Thyroid gland (tissue), 4 donors: ENCODE measurements at places on chromosomes 6 and 20. TPM values are rescaled to one million over a fixed set of nuclear protein-coding genes. Genes with fewer than 3 reads are reported as not detected.

DNA sequence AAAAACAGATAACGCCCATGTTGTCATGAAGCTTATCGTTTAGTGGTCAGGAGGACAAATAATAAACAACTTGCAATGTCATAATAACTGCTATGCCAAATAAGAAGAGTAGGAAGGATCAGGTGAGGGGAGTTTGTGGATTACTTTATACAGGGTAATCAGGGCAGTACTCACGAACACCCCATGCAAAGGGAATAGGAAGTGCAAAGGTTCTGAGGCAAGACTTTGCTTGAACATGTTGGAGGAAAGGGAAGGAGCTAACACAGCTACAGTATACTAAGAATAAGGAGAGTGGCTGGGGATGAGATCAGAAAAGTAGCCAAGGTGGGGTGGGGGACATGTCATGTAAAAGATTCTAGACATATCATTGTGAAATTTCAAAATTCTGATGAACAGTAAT is 292.0 kb upstream of the RUNX2 start:
- no peak for DNase-seq

Gene PI3
- total RNA-seq: not detected

Gene KHDC1L
- not detected for total RNA-seq

- DNase-seq: no peak
These were observed 65.9 kb upstream of the FBXL4 start for GRCh38 chr6:99013661-99014060.

DNA sequence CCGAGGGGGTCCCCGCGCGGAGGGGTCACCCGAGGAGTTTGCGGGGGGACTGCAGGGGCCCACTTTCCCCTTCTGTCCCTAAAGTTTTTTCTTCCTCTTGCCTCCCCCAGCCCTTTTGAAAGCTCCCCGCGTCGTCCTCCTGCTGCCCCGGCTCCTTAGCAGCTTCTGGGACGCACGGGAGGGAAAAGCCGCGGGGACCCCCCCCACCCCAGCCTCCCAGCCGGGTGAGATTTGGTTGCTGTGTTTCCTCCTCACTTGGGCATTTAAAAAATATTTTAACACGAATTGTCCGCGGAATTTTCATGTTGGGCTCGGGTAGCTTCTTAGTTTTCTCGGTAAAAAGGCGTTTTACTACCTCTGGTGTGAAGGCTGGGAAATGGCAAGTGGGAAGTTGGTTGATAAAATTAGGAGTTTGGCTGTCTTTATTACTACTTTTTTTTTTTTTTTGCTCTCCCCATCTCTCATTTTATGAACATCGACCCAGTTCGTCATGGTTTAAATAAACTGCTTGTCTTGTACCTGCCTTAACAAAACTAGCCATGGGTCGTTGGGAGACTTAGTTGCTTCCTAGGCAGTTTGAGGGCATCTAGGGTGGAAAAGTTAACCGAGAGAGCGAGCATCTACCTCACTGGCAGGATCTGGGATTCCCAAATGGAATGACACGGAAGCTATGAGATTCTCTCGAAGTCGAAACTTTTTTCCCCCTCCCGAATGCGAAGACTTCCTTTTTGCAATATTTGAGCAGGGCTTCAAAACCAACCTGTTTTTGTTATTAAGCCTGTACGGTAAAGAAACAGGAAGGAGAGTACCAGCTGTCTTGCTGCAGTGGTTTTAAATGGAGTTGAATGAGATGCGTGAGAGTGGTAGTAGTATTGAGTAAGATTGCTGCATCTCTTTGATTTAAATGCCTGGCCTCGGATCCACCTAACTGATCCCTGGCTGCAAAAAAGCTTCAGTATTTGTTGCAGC is 868 bp downstream of the NCOA3 start:
- peak; percentile 28 for DNase-seq

DNA sequence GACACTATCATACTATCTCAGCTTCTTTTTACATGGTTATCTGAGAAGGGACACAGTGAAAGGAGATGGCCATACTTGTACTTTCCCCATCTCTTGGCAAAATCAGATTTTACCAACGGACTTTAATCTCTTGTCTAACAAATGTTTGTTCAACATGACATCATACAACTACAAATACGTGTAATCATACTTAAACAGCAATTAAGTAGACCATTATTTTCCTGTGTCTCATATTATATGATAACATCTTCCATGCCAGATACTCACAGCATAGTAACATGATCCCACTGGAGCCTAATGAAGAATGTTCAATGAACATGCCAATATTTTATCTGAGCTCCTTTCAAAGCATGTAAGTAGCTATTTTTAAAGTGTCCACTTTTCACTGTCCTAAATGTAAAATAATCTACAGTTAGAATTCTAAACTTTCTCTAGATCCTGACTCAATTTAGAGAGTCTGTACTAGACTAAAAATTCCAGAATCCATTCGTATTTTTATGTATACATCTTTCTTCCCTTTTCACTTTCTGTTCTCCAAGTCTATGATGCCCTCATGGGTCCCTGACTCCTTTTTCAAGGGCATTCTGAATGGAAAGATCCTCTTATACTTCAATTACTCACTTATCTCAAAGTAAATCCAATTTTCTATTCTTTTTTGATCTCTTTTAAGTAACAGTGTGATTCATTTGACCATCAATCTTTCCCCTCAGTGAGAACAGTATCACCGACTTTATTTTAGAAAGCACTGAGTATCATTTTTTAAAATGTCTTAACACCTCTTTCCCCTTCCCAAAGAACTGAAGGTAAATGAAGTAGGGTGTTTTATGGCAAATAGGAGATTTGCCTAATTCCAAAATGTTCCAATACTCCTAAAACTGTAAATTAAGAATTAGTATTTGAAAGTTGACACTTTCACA is 133.5 kb downstream of the CDK19 start:
- DNase-seq: no peak

DNA sequence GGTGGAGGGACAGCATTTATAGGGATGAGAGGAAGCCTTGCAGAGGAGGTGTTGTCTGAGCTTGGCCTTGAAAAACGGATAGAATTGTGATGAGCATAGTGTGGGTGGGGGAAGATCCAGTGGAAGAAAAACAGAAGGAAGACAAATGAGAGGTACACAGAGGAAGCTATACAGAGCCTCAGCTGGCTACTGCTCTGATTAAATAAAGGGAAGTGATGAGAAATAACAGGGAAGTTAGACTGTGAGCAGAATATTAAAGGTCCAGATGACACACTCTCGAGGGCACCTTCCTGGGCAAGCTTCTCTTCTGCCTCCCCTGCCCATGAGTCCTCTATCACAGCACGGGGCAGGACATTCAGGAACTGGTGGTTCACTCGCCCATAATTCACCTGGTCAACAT is 182.3 kb downstream of the KIF16B start:
- no peak for DNase-seq

GRCh38 chr6:54899442-54899841 is 52.9 kb downstream of the FAM83B start:
- no peak for DNase-seq

DNA sequence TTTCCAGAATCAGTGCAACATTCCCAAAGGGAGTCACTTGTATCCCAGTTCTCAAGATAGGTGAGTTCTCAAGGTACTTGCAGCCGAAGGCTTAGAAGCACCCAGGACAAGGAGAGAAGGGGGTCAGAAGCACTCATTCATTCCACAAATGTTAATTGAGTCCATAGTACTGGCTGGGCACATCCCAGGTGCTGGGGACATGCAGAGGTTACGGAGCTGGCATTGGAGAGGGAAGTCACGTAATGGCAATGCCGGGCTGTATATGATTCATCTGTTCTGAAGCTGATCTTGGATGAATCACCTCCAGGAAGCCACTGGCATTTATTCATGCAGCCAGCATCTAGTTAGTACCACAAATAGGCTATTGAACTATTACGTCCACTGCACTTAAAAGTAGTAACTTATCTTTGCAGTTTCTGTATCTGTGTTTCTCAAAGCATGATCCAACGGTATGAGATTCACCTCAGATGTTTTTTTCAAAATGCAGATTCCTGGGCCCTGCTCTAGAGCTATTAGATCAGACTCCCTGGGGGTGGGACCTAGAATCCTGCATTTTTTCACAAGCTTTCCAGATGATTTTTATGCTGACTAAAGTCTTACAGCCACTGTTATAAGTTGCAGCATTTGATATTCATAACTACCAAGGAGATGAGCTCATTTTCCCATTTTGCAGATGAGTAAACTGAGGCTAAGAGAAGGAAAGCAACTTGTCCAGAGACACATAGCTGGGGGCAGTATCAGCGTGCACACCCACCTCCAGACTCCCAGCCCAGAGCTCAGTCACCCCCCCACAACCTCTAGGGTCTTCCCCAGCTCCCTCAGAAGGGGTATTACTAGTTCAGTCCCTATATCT is 44.1 kb upstream of the ID1 start:
- DNase-seq: no peak

Gene DZANK1
- total RNA-seq: 10.6 TPM

DNA sequence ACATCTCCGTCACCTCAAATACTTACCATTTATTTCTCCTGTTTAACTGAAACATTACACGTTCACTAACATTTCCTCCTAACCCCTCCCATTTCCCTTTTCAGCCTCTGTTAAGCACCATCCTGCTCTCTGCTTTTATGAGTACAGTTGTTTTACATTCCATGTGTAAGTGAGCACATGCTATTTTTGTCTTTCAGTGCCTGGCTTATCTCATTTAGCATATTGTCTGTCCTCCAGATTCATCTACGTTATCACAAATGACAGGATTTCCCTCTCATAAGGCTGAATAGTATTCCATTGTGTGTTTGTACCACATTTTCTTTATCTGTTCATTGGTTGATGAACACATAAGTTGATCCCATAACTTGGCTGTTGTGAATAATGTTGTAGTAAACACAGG is 22.7 kb downstream of the TAF11 start:
- no peak for DNase-seq

DNA sequence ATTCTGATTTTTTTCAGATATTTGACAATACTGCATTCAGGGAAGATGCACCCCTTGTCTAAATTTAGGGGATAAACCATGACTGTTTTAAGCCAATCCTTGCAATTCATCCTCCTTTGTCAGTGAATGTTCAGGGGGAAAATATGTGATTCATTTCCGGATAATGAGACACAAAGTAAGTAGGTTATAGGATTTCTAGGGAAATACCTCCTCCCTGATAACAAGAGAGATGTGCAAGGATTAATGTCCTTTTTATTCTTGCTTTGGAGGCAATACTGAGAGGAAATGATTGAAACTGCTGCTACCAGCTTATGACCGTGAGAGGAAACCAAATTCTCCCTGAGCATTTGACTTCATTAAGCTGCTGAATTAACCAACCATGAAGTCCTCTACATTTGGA is 161.3 kb upstream of the EYA4 start:
- no peak for DNase-seq

- DNase-seq: no peak
These were observed 336.0 kb downstream of the SYNE1 start for GRCh38 chr6:152301021-152301764.

GRCh38 chr20:19249106-19249879 is 36.9 kb downstream of the SLC24A3 start:
- DNase-seq: no peak

Gene UNC93A
- total RNA-seq: not detected
